ENCODE measurements at places on chromosomes 1 and 21.

DNA sequence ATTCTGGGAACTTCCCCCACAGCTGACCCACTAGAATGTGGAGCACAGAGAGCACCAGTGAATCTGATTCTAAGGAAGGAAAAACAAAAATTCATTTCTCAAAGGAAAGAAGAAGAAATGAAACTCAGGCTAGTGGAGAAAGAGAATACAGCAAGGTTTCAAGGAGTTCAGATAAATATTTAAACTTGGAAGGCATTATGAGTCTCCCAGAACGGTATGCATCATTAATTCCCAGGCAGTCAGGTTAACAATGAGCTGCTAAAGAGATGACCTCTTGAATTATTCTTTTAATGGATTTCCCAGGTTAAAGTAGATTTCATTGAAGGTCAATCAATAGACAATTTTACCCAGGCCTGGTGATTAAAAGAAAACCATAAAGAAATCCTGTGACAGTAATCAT, 103.6 kb upstream of the KAZN start:
- DNase-seq: no peak

- DNase-seq: no peak
Measured at GRCh38 chr21:45876381-45877170, 105.0 kb upstream of the COL6A1 start.

DNA sequence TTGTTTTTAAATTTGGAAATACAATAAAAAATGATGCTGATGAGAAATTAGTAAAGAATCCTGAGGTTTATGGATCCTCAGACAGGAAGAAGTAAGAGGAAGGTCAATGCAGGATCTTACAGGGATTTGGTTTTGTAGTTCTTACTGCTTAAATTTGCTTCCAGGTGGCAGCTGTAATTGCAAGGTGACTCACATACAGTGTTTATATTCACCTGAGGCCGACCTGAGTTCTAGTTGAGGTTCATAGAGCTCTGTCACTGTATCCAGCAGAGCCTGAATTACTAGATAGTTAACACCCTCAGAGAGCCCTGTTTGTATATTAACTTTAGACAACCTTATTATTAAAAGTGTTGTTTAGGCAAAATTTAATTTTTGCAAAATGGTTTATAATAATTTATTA, 1.4 kb upstream of the WDR26 start:
- DNase-seq: no peak

DNA sequence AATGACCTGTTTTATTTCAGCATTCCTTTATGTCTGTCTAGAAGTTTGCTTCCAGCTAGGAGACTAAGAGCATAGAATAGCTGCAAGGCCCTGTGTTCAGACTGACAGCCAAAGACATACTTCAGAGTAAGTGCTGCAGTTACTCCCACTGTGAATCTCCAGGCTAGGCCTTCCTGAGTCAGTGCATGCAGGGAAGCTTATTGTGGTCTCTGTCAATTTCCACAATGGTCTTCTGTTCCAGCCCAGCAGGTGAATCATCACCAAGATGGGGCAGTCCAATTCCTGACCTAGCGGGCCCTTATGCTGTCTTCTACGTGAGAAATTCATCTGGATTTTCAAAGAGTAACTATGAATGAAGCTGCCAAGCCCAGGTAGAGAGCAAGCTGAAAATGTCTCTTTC, 146.3 kb upstream of the C8B start:
- no peak for DNase-seq

DNA sequence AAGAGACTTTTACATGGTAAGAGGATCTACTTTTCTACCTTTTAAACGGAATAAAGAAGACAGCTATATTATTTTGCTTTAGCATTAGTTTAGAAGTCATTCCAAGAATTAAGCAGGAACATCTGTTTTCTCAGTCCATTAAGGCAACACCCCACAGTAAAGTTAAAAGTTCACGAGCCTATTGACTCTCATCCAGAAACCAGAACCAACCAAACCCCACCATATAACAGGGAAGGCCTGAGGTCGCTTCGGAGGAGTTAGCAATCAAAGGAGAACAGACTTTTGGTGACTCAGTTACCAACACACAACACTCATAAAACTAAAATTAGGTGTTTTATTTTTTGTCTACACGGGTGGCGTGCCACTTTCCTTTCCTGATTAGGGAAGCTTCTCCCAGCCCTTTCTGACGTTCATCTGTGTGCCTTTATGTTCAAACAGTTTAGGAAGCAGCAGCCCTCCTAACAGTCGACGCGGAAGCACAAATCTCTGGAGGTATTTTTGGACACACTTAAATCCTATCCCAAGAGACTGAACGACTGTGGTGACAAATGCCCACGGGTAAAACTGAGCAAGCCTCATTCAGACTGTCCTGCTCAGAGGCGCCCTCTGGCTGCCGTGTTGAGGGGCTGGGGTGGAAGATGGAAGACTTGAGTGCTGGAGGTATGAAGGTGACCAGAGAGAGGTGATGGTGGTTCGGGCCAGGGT, 8.6 kb upstream of the PLA2G2C start:
- peak; percentile 64 for DNase-seq

DNA sequence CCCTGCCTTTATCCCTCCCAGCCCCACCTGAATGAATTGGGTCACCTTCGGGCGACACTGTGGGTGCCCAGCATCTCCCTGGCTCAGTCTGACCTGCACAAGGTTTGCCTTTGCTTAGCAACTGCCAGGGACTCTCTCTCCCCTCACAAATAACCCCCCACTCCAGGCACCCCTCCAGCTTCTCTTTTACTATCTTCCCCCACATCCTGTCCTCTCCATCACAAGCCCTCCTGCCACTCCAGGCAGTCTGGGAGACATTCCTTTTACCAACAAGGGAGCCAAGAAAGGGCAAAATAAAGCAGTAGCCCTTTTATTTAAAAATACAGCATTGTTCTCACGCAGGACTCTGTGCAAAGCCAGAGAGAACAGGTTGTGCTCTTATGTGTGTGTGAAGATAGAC, 23.9 kb downstream of the LGR6 start:
- no peak for DNase-seq

GRCh38 chr1:216173376-216173995, 249.8 kb downstream of the USH2A start:
- DNase-seq: no peak

DNA sequence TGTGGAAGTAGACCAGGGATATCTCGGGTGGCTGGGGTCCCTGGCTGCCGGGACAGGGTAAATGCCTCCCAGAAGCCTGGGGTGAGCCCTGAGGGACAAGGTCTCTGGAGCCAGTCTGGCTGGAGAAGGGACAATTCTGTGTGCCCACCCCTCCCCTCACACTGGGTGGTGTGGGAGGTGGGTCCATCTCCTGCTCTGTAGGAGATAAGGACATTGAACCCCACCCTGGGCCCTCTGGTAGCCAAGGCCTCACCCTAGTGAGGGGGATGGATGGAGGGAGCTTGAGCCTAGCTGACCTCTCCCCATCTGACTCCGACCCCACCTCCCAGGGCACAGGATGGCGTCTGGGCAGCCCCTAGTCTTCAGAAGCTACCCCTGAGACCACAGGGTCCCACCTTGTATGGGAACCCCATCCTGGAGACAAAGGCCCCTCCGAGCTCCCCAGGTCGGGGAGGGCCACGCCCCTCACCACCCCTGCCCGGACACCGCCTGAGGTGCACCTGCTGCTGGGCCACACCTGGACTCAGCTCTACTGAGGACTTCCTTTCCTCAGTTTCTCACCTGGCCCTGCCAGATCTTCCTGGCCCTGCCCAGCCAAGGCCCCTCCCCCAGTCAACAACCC, 4.3 kb downstream of the AGRN start:
- DNase-seq: no peak

GRCh38 chr1:197838836-197839235, 63.6 kb upstream of the DENND1B start:
- DNase-seq: no peak

DNA sequence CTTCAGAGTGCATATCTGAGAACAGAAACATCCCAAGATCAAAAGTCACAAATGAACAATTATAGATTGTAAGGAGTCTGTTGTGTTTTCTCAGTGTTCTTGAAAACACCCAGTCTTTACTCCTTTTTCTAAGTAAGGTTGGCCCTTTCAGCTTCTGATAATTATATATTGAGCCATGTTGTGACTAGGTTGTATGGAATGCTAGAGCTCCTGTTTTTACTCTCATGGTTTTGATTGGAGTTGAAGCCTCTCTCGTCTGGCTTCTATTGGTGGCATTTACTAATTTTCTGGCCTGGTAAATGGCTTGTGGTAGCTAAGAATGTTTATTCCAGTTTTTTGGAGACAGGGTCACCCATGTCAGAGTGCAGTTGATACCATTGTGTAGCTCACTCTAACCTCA, 84.7 kb downstream of the NDUFS5 start:
- no peak for DNase-seq

DNA sequence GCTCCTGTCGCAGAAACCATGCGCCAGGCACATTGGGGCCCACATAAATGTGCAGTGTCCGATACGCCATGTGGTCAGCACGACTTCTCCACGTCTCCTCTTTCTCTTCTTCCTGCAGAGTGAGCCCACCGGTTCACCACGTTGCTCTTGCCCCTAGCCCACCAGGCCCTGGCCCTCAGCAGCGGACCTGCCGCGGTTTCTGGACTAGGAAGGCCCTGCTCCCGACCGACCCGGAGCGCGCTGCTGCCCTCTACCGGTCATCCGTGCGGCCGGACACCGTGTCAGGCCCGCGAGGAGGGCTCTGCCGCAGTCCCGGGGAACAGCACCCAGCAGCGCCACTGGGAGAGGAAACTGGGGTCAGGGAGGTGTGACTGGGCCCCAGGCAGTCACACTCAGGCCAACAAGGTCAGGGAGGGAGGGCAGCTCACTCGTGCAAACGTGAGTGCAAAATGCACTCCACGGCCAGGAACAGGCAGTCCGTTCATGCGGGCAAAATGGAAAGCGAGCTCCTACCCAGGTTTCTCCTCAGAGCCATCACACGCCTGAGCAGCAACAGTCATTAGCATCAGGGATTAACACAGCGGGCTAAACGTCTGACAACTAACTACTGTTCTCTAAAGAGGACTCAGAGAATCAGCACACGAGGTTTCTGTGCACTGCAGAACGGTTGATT, 13.7 kb downstream of the TLR5 start:
- DNase-seq: peak; percentile 53

DNA sequence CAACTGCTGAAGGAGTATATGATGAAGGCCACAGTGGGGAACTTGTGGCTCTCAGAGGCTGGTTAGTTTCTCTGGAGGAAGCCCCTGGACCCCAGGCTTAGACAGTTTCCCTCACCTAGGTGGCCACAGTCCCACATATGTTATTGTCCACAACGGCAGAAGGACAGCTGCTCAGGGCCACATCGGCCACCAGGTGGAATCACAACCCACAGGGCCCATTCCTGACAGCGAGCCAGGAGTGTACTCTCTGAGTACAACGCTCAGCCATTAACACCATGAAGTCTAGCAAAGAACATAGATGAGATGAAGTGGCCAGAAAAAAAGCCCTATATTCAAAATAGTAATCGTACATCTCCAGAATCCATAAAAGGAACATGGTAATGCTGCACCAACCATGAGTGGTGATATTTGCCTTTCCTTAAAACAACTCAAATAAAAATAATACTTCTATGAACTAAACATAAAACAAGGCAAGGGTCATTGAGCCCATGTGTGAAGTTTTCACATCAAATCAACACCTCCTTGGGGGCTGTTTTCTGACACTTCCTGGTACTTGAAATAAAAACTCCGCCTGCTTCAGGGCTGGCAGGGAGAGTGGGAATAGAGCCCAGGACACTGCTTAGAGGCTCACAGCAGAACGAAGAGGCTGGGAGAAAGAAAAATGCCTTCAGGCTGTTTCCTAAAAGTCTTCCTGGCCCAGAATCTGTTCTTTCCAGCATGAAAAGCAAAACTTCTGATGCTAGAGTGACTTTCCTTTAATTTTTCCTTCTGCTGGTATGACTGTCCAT, 383.3 kb downstream of the HHAT start:
- no peak for DNase-seq

All from CD4-positive, alpha-beta T cell treated with Interferon alpha-2 for 1 hour (primary cell).